ENCODE measurements at places on chromosomes 3 and 15.

DNA sequence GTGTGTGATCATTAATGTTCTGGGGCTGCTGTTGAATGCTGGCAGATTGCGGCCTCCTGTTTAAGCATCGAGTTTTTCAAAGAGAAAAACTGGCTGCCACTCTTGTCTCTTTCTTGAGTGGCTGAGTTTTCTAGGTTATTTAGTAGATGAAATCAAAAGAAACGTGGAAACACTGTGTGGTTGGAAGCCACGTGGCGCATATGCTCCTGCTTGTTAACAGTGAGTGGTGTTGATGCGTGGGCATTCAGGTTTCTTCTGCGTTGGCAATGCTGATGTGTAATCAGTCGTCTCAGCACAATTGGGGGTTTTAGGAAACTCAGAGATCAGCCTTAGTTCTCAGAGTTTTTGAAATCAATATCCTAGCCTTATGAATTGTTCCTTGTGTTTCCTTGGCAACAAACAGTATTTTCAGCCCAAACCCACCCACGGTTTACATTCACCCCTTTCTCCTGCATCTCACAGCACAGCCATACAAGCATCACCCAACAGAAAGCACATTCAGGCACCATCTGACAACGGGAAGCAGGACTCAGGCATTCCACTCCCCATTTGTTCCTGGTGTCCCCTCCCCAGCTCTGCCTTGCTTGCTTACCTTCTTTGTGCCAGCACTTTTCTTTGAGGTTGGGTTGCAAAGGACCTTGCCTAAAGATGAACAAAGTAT, 74.7 kb downstream of the SEC22A start:
- no peak for DNase-seq

DNA sequence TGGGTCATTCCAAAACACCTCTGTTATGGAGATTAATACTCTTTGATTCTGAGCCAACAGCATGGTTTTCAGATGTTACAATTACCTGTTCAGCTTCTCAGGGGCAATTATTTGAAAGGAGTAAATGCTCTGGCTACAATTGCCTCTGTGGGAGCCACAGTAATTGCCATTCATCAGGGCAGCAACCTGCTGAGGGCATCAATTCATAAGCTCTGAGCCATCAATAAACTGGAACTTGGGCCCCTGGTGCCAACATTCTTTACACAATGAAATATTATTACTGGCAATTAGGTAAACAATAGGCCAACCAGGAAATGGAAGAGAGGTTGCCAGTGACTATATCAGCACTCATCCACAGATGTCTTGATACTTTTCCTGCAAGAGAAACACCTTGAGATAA, 660.8 kb downstream of the MECOM start:
- no peak for DNase-seq

- no peak for DNase-seq
These were observed 305.0 kb upstream of the C2CD4B start for GRCh38 chr15:62469874-62470688.

DNA sequence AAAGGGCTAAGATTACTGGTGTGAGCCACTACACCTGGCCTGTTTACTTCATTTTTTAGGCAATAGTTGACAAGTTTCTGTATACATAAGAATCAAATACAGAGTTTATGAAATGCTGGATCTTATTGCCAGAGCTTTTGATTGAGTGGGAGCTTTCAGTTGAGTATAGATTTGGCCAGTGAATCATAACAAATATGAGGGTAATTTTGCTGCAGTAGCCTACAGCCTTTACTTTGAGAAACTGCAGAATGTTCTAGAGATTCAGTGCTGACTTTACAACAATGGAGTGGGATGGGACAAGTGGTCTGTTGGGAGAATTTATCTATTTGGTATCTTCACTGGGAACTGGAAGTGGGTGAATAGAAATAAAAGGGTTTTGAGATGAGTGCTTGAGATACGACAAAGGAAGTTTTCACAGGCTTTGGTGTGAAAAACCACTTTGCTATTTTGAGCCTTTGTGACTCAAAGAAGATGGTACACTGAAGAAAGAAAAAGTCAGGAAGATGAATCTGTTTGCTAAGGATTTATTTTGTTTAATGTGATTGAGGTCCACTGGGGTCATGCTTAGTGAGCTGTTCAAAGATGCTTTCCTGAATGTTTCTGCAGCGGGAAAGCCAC, 227.8 kb downstream of the UBE2E2 start:
- DNase-seq, result no peak

- no peak for DNase-seq
These were observed 50.2 kb downstream of the PDHB start for GRCh38 chr3:58383476-58383875.

Data from activated T-cell treated with anti-CD3 and anti-CD28 coated beads, Interleukin-2, amount 50 U/mL, for 24 hours (primary cell).